ENCODE measurements at places on chromosomes 13 and 19.

DNA sequence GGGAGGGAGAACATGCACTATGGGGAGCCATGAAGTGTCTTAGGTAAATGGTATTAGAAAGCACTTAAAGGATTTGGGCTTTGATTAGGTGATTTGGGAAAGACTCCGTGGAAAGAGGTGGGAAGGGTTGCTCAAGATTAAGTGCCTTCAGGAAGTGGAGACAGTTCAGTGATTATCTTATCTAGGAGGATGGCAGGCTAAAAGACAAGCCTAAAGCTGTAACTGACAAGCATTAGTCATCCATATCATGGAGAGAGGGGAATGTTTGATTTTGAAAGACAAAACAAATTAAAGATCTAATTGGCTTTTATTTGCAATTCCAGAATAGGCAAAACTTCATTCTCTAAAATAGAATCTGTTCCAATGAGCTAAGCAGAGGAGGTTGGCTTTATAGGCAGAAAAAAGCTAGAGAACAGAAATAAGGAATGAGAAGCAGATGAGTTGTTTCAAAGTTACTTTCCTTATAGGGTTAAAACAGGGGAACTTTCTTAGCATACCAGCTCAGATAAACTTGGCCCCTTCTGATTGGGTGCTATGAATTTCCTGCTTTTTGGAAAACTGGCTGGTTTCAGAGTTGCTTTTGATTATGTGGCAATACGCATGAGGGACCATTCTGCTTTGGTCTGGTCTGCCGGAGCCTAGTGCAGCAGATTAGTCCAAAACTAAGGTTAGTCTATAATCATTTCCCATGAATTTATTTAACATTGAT lies 1.8 kb upstream of the DIAPH3 start:
- H3K36me3 ChIP-seq, result peaks cover 11% of the 10 kb centered on the region
- DNase-seq, result no peak
- no peaks in the 10 kb centered on the region for H3K27me3 ChIP-seq

- no peak overlapping the region for H3K27ac ChIP-seq
- no peaks in the 10 kb centered on the region for H3K4me1 ChIP-seq
- DNase-seq, result no peak
- no peak overlapping the region for H3K4me3 ChIP-seq
These were observed 89.2 kb downstream of the DHRS12 start for GRCh38 chr13:51714663-51715168.

- H3K4me1 ChIP-seq, result no peaks in the 10 kb centered on the region
- no peak overlapping the region for H3K27ac ChIP-seq
- DNase-seq, result no peak
- 0 out of 2 replicates have a peak, but pooled peaks cover 3% of the 10 kb centered on the region for H3K27me3 ChIP-seq
- no peaks in the 10 kb centered on the region for H3K36me3 ChIP-seq
- H3K4me3 ChIP-seq, result no peak overlapping the region
These were observed 5.5 kb downstream of the LILRA5 start for GRCh38 chr19:54307389-54308020.

DNA sequence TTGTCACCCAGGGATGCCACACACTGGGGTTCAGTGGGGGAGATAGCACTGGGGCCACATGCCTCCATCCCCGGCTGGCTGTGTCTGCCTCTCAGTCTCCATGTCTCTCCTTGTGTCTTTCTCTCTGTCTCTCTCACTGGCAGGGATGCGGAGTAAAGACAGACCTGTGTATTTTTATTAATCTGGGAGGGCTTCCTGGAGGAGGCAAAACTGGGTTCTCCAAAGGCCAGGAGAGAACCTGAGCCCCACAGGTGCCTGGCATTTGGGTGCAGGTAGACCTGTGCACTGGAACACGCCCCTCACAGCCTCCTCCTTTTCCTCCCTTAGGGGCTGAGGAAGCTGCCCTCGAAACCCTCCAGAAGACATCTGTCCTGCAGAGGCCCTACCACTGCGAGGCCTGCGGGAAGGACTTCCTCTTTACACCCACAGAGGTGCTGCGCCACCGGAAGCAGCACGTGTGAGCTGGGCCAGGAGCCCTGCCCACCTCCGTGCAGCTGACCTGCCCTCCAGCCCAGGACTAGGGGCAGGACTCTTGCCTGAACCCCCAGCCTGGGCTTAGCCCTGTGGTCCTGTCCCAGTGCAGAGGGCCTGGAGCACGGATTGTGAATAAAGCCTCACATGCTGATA lies 32.7 kb downstream of the DHX34 start:
- no peaks in the 10 kb centered on the region for H3K27me3 ChIP-seq
- DNase-seq, result no peak
- H3K27ac ChIP-seq, result no peak overlapping the region
- H3K4me3 ChIP-seq, result no peak overlapping the region

- H3K36me3 ChIP-seq, result peaks cover 54% of the 10 kb centered on the region
- H3K4me3 ChIP-seq, result no peak overlapping the region
- DNase-seq, result peak; percentile 38
These were observed 3.0 kb downstream of the ZNF557 start for GRCh38 chr19:7072541-7072940.
